ENCODE measurements at places on chromosomes 6 and 20.

DNA sequence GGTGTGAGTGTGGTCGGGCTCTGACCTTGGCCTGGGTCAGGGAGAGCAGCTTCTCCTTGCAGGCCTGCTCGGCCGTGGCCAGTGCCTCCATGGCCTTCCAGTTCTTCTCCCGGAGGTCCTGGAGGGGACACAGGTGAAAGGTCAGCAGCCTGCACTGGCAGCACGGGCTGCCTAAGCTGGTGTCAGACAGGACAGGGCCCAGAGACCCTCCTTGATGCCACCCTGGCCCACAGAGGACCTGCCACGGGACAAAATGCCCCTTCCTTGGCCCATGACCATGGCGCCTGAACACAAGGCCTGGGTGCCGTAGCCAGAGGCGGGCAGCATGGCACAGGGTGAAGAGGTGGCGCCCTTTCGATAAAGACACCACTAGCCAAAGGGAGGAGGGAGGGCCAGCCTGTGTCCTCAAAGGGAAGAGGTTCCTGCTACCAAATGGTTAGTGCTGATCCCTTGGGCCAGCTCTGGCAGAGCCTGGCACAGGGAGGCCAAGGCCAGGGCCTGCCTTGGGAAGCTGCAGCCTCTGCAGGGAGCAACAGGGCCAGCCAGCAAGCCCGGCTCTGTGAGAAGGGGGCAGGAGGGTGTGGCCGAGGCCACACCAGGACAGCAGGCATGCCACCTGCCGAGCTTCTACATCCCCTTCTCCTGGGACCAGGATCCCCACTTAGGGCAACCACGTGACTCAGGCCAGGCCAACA lies 54.8 kb downstream of the DSTN start:
- DNase-seq, result no peak

- no peak for DNase-seq
Measured at GRCh38 chr6:41162687-41163418, at the start of gene TREM2. TREM2 (minus strand) TSS chr6:41163116; CDS start chr6:41163082, 34 bp downstream.

DNA sequence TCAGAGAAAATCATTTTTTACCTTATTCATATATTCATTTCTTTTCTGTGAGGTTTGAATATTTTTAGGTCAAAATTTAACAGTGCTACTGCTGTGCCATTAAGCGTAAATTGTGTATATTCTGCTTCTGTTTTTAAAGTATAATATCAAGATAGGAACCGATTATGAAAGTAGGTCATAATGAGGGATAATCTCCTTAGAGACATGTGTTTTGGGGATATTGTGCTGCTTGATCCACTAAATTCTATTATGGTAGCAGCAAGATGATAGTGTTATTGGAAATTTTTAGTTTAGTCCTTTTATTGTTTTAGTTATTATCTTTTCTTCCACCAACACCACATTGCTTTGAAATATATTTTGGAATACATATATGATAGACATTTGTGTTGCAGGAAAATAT lies 244.0 kb downstream of the RIMS1 start:
- no peak for DNase-seq

DNA sequence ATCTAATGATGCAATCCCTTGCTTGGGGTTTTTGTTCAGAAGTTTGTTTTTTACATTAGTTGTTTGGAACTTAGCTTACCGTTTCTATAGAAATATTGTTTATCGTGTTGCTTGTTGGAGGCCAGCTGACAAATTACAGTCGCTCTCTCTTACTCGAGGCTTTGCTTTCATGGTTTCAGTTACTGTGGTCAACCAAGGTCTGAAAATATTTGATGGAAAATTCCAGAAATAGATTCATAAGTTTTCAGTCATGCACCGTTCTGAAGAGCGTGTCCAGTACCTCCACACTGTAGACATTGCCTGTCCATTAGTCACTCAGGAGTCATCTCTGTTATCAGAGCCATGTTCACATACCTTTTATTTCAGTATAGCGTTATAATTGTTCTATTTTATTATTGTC lies 47.9 kb downstream of the DEK start:
- DNase-seq, result no peak

- DNase-seq, result no peak
Measured at GRCh38 chr6:150324044-150324443, 44.8 kb upstream of the IYD start.

- DNase-seq, result no peak
Measured at GRCh38 chr20:52812231-52812847, 159.8 kb upstream of the TSHZ2 start.

DNA sequence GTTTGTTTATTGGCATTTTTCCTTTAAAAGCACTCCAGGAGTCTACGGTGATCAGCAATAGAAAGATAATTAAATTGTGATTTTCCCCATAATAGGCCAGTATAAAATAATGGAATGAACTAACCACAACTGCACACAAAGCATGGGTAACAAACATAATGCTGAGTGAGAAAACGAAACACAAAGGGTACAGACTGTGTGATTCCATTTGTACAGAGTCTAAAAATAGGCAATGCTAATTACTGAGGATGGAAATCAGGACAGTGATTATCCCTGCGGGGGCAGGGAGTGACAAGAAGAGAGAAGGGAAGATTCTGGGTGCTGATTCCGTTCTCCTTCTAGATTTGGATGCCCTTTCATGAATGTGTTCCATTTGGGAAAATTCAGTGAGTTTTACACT lies 478.1 kb downstream of the PREX1 start:
- no peak for DNase-seq

DNA sequence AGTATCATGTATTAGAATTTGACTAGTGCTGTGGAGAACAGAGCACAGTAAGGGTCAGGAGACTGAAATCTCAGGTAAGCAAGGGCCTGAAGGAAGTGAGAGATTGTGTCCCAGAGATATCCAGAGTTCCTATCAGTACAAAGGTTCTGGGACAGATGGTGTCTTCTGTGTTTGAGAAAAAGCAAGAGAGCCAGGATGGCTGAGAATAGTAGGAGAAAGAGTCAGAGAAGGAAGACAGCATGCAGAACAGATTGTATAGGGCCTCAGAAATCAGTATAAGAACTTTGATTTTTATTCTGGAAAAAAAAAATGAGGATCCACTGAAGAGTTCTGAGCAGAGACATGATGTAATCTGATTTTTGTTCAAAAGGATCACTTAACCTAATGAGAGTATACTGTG lies 74.8 kb upstream of the PLN start:
- DNase-seq, result no peak

GRCh38 chr20:55258559-55258958 lies 746.8 kb downstream of the CBLN4 start:
- no peak for DNase-seq

Measured in stimulated activated effector memory CD8-positive, alpha-beta T cell treated with anti-CD3 and anti-CD28 coated beads, Interleukin-12 subunit alpha, Interleukin-12 subunit beta, amount 100 ng/mL, for 72 hours (primary cell).